ENCODE measurements at places on chromosomes 13 and 19.

- no peak for DNase-seq
These were observed 6.8 kb downstream of the UPF3A start for GRCh38 chr13:114288157-114288591.

- DNase-seq: no peak
These were observed 4.5 kb downstream of the RAVER1 start for GRCh38 chr19:10328558-10329429.

GRCh38 chr13:101415358-101416174 lies 742 bp downstream of the NALCN start:
- DNase-seq: no peak

- no peak for DNase-seq
These were observed at the start of gene ING1 for GRCh38 chr13:110713642-110713952. Gene ING1, plus strand, starts transcription at chr13:110713700. Its CDS starts 450 bp downstream, at chr13:110714150.

GRCh38 chr19:8462571-8462970 lies 17.8 kb downstream of the HNRNPM start:
- no peak for DNase-seq

DNA sequence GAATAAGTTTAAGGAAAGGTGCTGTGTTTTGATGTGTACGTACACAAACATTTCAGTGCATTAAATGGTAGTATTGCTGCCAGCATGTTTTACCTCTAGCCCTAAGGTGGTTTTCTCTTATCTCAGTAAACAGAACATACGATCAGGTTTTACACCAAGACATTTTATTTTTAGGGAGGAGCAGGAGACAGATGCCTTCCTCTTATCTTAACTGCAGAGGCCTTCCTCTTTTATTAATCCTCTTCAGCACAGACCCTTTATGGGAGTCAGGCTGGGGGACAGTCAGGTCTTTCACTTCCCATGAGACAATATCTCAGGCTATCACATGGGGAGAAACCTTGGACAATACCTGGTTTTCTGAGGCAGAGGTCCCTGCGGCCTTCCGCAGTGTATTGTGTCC lies 14.9 kb upstream of the ZNF611 start:
- no peak for DNase-seq

GRCh38 chr13:113632706-113633484 lies 25.1 kb downstream of the ATP4B start:
- DNase-seq: no peak

Measured in stimulated activated CD8-positive, alpha-beta memory T cell treated with anti-CD3 and anti-CD28 coated beads, Interleukin-7, amount 100 ng/mL, for 1 hour (primary cell).